ENCODE measurements at places on chromosomes 7 and 10.
A peak's percentile ranks its signal among the peaks of the same experiment; 100 is the strongest.

DNA sequence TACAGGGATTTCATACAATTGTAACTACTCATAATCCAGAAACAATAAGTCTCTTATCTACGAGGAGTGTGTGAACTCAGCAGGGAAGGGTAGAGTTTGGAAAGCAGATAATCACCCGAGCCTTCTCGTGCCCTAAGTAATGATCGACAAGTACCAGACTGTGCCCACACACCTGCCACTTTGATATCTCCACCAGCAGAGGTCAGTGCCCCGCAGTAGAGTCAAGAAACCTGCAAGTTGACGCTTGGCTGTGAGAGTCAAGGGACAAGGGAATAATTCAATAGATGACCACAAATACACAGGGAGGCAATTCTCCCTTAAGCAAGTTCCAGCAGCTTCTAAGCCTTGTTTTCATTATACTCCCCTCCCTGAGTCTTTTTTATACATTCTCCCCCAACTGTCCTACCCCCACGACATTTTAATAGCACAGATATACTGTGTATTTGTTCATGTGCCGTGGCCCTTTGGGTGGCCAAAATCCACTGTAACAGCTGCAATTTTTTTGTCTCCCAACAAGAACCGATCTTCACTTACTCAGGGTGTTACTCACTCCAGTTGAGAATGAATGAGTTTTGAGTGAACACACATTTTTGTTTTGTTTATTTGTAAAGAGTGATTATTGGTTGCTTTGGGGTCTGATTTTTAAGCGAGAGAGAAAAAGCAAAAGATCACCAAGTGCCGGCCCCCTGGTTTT lies 106.9 kb upstream of the RHEB start:
- DNase-seq = peak; percentile 29

DNA sequence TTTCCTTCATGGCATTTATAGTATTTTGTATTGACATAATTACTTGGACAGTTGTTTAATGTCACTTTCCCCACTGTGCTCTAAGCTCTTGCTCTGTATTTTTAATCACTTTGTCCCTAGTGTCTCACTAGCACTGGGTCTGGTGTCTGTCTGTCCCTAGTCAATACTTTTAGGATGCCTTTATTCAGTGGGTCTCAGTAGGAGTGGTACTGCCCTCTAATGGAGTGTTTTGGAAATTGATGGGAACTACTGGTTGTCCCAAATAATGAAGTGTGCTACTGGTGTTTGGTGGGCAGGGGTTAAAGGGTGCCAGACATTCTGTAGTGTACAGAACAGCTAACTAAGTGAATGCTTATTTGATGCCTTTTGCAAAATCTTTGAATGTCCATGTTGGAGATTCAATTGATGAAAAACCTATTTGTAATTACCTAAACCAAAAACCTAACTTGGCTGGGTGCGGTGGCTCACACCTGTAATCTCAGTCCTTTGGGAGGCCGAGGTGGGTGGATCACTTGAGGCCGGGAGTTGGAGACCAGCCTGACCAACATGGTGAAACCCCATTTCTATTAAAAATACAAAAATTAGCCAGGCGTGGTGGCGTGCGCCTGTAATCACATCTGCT lies 33.3 kb downstream of the CDK14 start:
- DNase-seq = peak; percentile 73

DNA sequence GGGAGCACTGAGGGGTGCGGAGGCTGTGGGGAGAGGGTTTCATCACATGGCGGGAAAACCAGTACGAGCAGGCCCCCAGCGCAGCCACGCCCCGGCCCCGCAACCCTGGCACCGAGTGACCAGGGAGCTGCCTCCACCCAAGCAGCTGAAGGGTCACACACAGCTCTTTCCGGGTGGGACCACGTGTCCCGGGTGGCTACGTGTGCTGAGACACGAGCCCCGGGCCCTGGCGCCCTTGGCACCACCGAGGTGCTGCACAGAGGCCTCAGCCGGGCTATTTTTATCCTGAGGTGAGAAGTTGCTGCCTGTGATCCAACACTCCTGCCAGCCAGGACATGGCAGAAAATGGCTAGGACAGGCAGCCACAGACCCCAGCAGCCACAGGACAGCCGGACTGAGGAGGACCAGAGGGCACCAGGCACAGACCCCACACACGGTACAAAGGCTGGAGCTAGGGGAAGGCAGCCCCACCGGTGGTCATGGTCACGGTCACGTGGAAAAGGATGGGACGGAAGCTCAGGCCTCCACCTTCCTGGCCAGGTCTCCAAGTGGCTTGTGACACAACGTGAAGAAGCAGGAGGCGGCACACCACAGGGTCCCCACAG lies 223.7 kb downstream of the MAD1L1 start:
- DNase-seq = no peak

- DNase-seq = no peak
Measured at GRCh38 chr7:129793506-129794310, 159.1 kb downstream of the UBE2H start.

DNA sequence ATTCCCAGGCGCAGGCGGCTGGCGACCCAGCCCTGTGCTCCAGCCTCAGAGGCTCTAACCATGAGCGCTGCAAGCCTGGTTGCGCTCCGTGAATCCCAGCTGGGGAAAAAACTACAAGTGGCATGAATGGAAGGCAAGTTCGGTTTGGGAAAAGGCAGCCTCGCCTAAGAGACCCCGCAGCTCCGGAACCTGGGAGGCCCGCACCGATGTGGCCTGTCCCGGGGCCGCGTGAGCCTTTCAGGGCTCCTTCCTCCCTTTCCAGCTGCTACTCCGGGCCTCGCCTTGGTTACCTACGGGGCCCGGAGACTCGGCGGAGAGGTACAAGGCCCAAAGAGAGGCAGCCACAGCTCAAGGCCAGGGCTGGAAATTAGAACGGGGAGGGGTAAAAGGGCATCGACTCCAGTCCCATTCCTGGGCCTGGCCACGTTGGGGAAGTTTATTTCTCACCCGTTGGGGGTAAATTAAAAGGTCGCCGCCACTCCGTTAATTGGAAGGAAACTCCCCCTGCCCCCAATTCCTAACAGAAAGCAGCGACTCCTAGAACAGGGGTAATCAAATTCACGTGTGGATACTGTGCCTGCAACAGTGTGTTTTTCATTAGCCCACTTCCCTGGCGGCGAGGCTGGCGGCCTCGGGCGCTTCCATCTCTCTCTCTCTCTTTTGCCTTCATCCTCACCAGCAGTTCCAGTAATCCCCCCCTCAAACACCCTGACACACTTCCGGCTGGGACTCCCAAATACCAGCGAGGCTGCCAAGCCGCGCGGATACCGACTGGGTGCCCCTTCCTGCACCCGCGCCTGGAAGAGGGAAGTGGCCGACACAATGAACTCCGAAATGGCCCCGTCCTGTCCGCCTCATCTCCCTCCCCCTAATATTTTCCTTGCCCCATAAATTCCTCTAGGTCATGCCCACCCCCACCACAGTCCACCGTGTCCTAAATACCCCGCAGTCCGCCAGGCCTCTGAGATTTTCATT lies 1.5 kb upstream of the HOXA9 start:
- peak; percentile 45 for DNase-seq

DNA sequence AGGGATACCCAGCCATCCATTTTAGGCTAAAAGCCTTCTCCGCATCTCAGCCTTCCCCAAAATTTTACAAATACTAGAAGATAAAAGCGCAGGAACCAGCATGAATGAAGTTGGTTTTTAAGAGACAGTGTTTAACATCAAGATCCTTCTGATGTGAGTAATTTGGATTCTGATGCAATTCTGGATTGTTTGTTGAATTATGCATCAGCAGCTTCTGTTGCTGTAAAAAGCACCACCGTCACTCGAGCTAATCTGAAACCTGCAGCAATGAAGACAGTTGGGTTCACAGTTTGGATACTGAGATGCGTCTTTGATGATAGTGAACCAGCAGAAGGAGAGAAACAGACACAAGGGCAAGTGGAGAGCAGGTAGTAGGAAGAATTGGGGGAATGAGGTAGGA lies 179.2 kb downstream of the PLXNA4 start:
- no peak for DNase-seq

DNA sequence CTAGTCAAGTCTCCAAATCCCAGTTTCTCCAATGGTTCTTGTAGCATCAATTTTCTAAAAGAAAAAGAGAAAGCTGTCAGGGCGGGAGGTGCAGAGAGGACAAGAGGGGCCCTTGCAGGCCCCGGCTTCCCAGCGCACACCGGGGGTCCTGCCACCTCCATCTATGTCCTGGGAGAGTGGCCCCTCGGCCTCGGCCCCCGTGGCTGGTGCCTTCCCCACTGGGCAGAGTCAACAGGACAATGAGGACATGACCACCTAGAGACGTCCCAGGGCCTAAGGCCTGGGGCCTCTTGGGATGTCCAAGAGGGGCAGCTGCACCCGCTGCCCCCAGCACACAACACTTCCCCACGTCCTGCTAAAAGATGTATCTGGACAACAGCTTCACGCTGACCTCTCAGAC lies 5.9 kb downstream of the COX19 start:
- DNase-seq = no peak

DNA sequence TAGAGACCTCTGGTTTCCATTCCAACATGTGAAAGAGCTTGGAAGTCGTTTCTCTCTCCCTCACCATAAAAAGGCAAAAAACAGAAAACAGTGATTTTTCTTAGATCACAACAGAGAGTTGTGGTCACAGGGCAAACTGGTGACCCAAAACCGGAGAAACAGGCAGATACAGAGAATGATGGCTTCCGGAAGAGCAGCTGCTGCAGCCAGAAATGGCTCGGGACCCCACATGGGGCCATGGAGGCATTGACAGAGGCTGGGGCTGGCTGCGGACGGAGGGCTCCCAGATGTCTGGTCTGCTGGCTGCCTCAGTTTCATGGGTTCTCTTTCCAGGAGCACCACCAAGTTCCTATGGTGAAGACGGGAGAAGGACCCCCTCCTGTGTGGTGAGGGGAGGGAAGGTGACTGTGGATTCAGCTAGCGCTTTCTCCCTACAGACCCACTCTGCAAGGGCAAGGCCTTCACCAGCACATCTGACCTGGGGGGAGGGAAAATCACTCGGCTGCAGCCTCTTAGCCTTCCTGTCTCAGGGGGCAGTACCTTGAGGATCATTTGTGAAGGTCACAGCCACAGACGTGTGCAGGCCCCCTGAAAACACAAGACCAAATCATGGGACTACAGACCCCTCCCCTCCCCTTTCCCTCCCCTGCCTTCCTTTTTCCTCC lies 81.4 kb downstream of the WDR37 start:
- DNase-seq = no peak

DNA sequence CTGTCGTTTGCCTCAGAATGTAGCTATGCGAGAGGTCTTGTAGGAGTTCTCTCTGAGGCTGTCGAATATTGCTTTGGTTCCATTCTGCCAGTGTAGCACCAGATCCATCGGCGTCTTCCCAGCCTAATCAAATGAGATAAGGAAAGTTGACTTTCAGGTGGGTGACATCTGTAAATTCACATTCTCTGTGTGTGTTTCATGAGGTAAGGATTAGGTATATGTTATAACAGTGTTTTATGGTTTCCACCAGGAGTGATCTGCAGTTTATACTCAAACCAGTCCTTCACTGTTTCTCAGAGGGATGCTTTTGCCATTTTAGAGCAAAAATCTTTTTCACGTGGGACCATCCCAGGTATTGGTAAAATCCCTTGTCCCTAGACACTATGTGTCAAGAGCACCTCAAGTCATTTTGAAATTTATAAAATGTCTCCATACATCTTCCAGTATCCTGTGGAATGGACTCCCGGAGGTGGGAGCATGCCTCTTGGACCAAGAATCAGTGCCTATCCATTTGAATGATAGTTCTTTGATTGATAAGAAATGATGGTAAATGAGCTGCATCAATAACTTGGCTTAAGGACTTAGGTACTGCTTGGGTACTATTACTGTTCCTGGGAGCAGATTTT lies 7.9 kb downstream of the ANKRD1 start:
- DNase-seq = no peak

- DNase-seq = no peak
Measured at GRCh38 chr10:122182308-122182707, 88.8 kb upstream of the BTBD16 start.

- no peak for DNase-seq
Measured at GRCh38 chr10:29266641-29267040, 22.2 kb upstream of the LYZL1 start.

DNA sequence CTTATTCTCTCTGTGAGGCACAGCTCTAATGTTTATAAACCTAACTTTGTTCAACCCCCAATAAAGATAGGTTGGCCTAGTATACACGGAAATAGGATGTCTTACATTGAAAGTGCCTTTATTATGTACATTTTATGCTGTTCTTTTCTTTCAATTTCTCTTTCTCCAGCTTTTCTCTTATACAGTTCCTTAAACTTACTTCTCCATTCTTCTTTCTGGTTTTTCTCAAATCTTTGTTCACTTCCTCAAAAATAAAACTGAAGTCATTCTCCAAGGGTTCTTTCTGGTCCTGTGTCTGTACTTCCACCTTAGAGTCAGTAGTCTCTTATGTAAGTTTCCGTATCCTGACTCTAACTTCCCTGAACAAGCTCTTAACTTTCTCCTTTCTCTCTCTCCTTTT lies 29.2 kb upstream of the NAMPT start:
- DNase-seq = peak; percentile 56

DNA sequence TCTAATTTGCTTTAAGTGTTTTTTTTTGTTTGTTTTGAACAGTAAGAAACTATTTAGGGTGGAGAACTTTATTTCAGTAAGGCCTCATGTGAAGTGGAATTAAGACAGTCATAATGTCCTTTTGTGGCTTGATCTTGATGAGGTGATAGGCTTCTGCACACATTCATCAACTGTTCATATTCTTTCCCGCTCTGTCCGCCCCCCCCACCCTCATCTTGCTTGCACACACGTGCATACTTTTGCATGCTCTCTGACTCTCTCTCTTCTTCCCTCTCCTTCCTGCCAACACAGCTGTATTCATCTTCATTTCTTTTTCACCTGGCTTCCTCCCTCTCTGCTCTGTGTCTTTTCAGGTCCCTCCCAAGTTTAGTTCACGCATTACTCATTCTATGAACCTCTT lies 429.6 kb downstream of the AUTS2 start:
- DNase-seq = no peak

GRCh38 chr10:107442035-107442505 lies 277.6 kb upstream of the SORCS1 start:
- DNase-seq = no peak
